AG08396 (cell line): ENCODE measurements at places on chromosomes 6 and 20.

DNA sequence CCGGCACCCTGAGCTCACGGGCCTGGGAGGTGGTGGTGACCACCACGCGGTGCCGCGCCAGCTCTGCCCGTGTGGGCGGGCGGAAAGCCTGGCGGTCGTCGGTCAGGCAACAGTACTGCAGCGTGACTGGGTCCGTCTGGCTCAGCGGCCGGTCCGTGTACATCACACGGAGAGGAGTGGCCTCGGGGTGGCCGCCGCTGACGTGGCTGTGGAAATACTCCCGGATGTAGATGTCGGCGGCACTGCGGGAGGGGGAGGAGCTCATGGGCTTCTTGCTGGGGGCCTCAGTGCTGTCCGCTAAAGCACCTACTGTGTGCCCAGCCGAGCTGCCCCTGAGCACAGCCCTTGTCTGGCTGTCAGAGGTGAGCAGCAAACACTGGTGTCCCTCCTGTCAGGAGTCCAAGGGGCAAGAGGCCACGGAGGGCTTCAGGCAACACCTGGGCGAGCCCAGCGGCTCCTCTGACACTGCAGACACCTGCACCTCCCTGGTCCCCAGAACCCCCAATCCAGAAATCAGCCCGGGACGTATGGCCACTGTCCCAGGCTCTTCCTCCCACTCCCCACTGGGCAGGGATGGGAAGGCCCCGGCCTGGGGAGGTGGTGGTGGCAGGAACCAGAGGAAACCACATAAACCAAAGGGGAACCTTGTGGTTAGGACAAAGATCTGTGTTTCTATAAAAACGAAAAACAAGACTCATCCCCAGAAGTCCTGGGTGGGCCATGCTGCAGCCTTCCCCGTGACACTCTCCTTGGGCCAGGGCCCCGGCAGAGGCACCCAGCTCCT is 6.5 kb downstream of the HELZ2 start:
- DNase-seq = no peak

DNA sequence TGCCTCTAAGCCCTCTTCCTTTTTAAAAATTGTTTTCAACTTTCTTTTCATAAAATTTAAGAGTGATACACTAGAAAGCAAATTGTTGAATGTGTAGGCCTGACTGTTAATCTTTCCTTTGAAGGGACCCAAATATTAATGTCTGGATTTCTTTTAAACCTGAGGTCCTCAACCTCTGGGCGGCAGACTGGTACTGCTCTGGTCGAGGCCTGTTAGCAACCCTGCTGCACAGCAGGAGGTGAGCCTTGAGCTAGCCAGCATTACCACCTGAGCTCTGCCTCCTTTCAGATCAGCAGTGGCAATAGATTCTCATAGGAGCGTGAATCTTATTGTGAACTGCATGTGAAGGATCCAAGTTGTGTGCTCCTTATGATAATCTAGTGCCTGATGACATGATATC is 191.2 kb downstream of the MANEA start:
- no peak for DNase-seq

GRCh38 chr6:137588472-137588871 is 94.3 kb upstream of the OLIG3 start:
- no peak for DNase-seq

DNA sequence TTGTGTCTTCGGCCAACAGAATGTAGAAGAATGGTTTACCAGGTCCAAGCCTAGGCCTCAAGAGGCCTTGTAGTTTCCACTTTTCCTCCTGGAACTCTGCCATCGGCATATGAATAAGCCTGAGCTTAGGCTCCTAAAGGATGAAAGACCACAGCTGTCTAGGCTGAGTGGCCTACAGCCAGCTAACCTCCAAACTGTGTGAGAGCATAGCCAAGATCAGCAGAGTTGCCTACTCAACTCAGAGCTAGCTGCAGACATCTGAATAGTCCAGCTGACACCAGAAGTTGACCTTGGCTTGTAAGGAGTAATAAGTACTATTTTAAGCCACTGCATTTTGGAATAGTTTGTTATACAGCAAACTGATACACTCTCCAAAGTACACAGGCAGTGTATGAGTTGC is 52.6 kb upstream of the SMIM29 start:
- DNase-seq = peak; percentile 57

GRCh38 chr20:47111576-47111975 is 216.9 kb downstream of the EYA2 start:
- DNase-seq = no peak

GRCh38 chr6:33057222-33058150 is 16.0 kb downstream of the HLA-DPA1 start:
- DNase-seq = no peak

- no peak for DNase-seq
Measured at GRCh38 chr6:79584332-79584731, 46.8 kb upstream of the SH3BGRL2 start.

DNA sequence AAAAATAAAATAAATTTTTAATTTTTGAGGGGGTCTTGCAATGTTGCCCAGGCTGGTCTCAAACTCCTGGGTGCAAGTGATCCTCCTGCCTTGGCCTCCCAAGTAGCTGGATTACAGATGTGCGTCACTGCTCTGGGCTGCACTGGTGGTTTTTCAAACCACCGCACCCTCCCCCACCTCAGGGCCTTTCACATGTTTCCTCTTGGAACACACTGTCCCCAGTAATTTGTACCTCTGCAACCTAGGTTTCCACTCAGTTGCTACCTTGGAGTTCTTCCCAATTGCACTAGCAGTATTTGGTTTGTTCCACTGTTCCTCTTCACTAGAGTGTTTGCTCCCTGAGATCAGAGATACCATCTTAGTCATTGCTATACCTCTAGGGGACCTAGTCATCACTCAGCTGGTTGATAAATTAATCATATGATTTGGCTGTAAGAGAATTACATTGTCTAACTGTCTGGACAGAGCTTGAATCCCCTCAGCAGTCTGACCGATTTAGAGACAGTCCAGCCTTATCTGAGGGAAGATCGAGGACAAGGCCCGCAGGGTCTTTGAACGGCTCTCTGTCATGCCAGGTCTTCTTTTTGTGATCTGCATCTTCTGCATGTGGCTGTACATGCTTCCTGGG is 32.0 kb downstream of the CEP43 start:
- DNase-seq = no peak

- DNase-seq = no peak
Measured at GRCh38 chr6:170205126-170205525, 85.8 kb downstream of the DLL1 start.

GRCh38 chr20:38275815-38276550 is 15.4 kb upstream of the KIAA1755 start:
- no peak for DNase-seq
